Activated CD8-positive, alpha-beta T cell treated with anti-CD3 and anti-CD28 coated beads for 36 hours (primary cell): ENCODE measurements at places on chromosomes 1 and 21. TPM values are rescaled to one million over a fixed set of nuclear protein-coding genes. Genes with fewer than 3 reads are reported as not detected.

The COL9A2 gene
- total RNA-seq, result 5.4 TPM

The TMEM81 gene
- total RNA-seq, result 2.5 TPM

The C1orf210 gene
- total RNA-seq, result not detected

The EFNA4 gene
- total RNA-seq, result 7.1 TPM

- no peaks in the 10 kb centered on the region for H3K36me3 ChIP-seq
- H3K4me3 ChIP-seq, result no peak overlapping the region
- H3K27ac ChIP-seq, result no peak overlapping the region
- no peaks in the 10 kb centered on the region for H3K4me1 ChIP-seq
- H3K27me3 ChIP-seq, result no peaks in the 10 kb centered on the region
Measured at GRCh38 chr1:196734006-196734405, 40.6 kb upstream of the CFHR3 start.

DNA sequence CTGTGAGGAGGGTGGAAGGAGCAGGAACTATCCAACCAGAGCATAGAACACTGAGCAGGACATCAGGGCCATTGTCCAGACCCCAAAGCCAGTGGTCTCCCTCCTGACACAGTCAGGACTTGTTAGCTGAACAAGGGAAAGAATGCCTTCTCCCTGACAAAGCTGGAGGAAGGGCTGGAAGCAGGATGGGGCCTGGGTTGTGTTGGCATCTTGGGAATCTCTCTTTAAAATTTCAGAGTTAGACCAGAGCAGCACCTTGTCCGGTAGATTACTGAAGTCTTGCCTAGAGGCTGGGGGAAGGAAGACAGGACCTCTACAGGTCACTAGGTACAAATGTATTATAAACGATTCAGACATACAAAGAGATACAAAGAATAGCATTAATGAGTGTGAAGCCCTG, 35.0 kb upstream of the ATP2B4 start:
- H3K27me3 ChIP-seq, result no peaks in the 10 kb centered on the region
- no peak for DNase-seq
- no peak overlapping the region for H3K27ac ChIP-seq
- no peaks in the 10 kb centered on the region for H3K36me3 ChIP-seq
- H3K4me1 ChIP-seq, result peaks cover 8% of the 10 kb centered on the region

DNA sequence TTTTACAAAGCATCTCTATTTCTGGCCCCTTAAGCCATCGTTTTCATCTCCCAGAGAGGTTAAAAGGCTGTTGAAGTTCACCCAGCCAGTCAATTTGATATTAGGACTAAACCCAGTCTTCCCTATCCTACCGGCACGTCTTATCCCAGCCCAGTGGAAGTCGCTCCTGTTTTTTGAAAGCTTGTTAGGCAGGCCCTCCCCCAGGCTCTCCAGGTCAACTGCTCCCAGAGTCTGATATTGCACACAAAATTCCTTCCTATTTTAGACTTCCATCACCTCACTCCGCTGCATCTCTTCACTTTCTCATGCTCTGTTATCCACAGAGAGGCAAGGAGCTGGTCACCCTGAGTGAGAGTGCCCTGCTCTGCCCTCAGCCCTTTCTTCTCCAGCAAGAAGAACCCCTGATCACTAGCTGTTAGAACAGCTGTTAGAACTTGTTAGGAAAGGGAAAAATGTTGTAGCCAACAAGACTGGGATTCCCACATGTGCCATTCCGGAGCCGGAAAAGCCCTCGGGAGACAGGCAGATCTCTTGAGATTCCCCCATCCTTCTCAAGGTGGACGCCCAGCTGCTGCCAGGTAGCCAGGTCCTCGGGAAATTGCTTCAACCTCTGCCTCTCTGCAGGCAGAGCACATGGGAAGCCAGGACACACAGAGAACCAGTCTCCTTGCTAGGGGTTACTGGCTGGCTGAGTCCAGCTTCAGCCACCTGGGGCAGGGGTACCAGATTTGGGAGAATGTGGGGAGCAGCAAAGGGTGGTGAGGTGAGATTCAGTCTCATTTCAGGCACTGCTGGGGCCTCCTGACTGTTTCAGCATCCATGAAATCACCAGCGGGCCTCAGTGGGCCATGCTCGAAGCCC, 25.7 kb downstream of the PLXNA2 start:
- no peak overlapping the region for H3K27ac ChIP-seq
- peaks cover 5% of the 10 kb centered on the region for H3K27me3 ChIP-seq
- H3K36me3 ChIP-seq, result no peaks in the 10 kb centered on the region
- no peak overlapping the region for H3K4me3 ChIP-seq

- no peaks in the 10 kb centered on the region for H3K36me3 ChIP-seq
- DNase-seq, result no peak
- H3K4me3 ChIP-seq, result no peak overlapping the region
- H3K4me1 ChIP-seq, result no peaks in the 10 kb centered on the region
- H3K27me3 ChIP-seq, result peaks cover 5% of the 10 kb centered on the region
Measured at GRCh38 chr1:31579374-31579773, 3.1 kb downstream of the TINAGL1 start.

- no peak overlapping the region for H3K4me3 ChIP-seq
- no peaks in the 10 kb centered on the region for H3K36me3 ChIP-seq
- peak; percentile 44 for DNase-seq
- peak overlapping the region; percentile 46 for H3K27ac ChIP-seq
- H3K4me1 ChIP-seq, result peaks cover 68% of the 10 kb centered on the region
Measured at GRCh38 chr1:117653732-117654492, 48.1 kb downstream of the TENT5C start.

- no peak for DNase-seq
- H3K4me3 ChIP-seq, result no peak overlapping the region
- no peaks in the 10 kb centered on the region for H3K27me3 ChIP-seq
- no peaks in the 10 kb centered on the region for H3K36me3 ChIP-seq
Measured at GRCh38 chr21:17428484-17428869, 84.4 kb upstream of the CXADR start.

GRCh38 chr1:160309571-160309970, 24.6 kb upstream of the PEX19 start:
- no peak for DNase-seq
- no peak overlapping the region for H3K4me3 ChIP-seq
- H3K36me3 ChIP-seq, result peaks cover 54% of the 10 kb centered on the region

DNA sequence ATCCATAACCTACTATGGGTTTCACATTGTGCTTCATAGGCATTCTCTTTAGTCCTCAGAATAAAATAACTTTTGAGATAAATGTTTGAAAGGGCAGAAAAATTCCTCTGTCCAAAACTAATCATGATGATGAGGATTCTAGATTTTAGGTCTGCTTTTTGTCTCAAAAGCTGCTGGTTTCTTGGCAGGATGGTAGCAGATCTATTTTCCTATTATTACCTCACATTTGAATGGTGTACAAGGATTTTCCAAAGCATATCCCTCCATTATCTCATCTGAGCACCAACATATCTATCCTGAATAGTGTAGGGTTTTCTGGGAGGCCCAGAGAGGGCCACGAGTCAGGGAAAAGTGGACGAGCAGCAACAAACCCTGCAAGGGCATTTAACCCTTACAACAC, 201.9 kb downstream of the PLPP3 start:
- peaks cover 3% of the 10 kb centered on the region for H3K27me3 ChIP-seq
- no peak overlapping the region for H3K4me3 ChIP-seq
- H3K27ac ChIP-seq, result no peak overlapping the region
- H3K36me3 ChIP-seq, result no peaks in the 10 kb centered on the region
- no peak for DNase-seq
